ENCODE measurements at places on chromosomes 12 and 14.

- DNase-seq, result no peak
Observed at GRCh38 chr12:43501703-43502102, 50.3 kb downstream of the ADAMTS20 start.

DNA sequence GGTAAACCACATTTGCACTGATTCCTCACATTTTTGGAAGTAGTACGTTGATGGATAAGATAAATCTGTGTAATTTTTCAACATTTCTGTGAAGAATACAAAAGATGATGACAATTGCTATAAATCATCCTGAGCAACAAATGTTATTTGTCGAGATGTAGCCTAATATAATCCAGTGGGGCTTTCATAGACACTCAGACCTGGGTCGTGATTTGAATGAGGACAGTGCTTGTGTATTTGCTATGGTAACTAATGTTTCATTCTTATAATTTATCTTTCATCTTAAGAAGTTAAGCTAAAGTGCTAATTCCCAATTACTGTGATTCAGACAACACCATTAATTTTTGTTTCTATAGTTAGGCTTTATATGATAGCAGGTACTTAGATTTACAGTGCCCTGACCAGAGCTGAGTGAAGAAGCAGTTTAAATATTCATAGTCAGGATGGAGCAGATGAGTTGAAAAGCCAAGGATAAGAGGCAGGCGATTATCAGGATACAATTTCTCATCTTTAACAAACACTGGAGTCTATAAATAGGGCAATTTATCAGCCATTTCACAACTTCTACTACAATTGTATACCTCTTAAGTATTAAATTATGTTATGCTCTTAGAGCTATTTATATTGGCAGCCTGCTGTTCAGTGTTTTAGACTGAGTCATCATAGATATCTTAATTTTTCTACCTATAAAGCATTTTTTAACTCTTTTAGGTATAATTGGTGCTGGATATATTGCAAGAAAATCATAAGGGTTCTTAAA is 359.9 kb downstream of the TRHDE start:
- DNase-seq, result no peak

GRCh38 chr14:65016471-65016870 is 29.8 kb downstream of the FNTB start:
- DNase-seq, result no peak

GRCh38 chr12:89574736-89575208 is 48.9 kb upstream of the POC1B start:
- DNase-seq, result no peak

GRCh38 chr12:51759175-51759574 is 89.3 kb downstream of the FIGNL2 start:
- no peak for DNase-seq

DNA sequence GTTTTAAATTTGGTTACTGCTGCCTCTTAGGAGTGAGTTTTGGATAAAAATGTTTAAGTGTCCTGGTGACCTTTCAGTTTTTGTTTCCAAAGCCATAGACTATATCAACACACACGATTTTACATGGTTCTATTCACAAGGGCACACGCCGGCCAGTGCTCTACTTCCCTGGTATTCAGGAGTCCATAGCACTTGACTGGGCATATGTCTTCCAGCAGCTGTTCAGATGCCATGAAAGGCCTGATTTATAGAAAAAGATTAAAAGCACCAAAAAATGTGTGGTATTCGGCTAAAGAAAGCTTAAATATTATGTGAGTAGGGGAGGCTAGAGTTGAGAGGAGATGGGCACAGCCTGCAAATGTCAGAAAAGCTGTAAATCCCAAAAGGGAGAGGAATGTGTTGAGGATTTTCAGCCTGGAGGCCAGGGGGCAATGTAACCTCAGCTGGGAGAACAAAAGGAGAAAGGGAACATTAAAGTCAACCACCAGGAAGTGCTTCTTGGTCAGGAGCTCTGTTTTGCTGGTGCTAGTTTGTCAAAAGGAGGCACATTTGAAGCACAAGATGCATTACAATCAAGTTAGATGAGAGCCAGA is 478.4 kb downstream of the RAD51B start:
- no peak for DNase-seq

DNA sequence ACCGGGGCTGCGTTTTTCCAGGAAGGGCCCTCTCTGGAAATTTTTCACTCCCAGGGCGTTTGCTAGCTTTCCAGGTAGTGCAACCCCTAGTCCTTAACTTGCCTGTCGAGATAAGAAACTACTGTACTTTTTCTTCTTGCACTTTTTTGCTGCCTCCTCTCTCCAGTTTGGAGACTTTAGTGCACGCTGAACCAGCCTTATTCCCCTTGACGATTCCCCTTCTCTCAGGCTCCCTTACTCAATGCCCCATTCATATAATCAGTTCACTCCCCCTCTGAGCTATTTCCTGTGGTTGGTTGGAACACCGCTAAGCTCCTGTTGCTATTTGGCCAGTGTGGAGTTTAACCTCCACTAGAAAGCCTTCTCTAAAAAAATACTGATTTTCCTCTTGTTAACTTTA is 682 bp downstream of the CREBL2 start:
- DNase-seq, result no peak

DNA sequence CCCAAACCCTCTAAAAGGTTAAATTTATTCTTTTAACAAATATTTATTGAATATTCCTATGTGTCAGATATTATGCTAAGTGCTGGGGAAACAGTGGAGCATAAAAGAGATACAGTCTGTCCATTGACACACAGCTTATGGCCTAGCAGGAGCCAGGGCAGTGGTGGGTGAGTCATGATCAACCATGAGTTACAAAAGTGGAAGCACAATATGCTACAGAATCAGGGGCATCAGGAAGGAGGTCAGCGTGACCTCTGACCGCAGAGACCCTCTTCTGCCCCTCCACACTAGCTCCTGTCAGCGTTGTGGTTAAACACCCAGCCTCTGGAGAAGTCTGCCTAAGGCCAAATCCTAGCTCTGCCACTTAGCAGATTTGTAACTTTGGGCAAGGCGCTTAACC is 4.7 kb upstream of the PPP1R1A start:
- DNase-seq, result no peak

- no peak for DNase-seq
Observed at GRCh38 chr12:47813511-47814196, 6.0 kb downstream of the HDAC7 start.

DNA sequence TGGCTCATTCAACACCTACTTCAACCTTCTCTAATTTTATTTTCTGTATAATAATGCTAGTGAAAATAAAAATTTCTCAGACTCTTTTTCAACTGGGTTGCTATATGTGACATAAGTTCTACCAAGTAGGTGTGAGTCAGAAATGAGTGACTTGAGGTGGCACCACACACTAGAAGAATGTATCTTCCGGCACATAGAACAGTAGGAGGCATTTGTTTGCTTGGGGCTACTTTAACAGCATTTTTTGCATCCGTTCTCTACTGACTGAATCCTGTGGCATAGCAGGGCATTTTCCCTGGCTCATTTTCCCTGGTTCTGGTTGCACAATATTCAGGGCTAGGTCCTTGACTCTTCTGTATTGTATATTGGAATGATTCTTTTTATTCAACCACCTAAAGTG is 194.0 kb upstream of the SLC16A7 start:
- DNase-seq, result no peak

DNA sequence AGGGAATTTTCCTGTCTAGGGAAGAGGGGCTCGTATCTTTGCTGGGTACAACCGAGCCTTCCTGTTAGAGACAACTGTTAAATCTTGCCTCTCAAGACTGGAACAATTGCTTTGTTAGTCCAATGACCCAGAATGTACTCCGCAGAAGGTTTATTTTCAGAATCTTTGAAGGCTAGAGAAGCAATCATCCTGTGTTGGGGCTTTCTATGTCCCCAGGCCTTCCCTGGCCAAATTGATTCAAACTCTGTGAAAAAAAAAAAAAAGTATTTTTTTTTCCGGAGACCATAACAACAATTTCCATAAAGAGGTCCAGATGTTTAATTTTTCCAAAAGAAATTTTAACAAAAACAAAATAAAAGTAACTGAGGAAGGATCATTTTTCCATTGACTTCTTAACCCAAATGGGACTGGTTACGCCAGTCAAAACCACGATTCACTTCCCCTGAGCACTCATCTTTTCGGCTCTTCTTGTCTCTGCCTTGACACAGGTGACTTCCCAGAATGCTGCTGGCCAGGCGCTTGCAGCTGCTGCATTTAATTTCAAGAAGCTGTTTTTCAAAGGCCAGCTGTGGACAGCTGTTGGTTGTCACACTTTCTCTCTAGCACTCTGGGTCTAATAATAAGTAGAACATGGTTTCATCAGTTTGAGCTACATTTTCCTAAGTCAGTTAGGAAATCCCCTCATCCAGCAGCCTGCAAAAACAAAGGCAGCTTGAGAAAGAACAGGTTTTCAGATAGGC is 81.6 kb upstream of the MANSC4 start:
- no peak for DNase-seq

DNA sequence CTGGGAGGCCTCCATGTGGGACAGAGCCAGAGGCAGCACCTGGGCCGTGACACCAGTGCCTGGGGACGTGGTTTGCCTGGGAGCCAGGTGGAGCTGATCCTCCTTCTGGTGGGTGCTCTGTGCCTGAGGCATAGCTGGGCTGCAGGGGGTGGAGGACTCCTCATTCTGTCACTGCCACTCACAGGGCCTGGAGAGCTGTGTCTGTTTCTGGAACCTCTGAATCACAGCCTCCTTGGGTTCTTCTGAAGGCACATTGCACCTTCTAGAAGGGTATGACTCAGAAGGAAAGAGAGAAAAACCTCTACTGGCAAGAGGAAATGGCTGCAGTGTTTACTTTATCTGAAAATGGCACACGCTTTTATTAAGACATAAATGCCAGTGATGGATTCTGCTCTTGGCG is 659.8 kb downstream of the VRK1 start:
- DNase-seq, result peak; percentile 31
